Neural crest cell (in vitro differentiated cells): ENCODE measurements at places on chromosomes 12 and 14.

GRCh38 chr12:50110762-50111351, 1.2 kb upstream of the COX14 start:
- DNase-seq, result no peak

- DNase-seq, result no peak
Observed at GRCh38 chr12:53453953-53454640, 2.2 kb downstream of the PCBP2 start.

DNA sequence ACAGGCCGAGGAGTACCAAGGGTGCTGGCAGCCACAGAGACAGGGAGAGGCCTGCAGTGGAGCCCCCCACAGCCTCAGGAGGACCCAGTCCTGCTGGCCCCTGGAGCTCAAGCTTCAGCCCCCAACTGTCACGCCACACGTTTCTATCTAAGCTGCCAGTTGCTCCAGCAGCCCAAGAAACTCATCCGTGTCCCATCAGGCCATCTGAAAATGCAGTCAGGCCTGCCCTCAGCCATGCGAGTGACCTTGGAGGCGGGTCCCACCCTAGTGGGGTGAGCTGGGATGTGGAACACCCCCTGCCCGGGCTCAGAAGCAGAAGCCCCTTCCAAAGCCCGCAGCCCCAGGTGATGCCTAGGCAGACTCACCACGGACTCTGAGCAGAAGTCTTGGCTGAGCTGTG, 158.9 kb downstream of the RIMBP2 start:
- no peak for DNase-seq

DNA sequence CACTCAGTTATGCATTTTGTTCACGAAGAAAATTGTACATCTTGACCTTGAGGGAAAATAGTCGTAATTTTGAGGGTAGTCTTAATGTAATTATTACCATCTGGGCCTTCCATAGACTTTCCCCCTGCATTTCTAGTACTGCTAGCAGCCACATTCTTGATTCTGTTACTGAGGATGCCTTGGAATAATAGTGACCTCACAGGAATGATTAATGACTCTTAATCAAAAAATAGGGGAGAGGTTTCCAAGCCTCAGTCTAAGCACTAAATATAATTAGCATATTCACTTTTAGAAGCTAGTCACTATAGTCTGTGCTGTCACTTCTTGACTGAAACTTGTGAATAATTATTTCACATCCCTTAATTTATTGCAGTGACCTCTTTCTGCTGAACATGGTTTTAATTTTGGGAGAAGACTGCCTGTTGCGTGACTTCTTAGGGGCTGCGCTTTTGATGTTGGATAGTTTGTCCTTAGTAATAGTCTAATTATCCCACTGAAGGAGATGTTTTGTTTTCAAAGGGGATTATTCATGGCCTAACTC, 400.5 kb downstream of the ADAMTS20 start:
- DNase-seq, result no peak

DNA sequence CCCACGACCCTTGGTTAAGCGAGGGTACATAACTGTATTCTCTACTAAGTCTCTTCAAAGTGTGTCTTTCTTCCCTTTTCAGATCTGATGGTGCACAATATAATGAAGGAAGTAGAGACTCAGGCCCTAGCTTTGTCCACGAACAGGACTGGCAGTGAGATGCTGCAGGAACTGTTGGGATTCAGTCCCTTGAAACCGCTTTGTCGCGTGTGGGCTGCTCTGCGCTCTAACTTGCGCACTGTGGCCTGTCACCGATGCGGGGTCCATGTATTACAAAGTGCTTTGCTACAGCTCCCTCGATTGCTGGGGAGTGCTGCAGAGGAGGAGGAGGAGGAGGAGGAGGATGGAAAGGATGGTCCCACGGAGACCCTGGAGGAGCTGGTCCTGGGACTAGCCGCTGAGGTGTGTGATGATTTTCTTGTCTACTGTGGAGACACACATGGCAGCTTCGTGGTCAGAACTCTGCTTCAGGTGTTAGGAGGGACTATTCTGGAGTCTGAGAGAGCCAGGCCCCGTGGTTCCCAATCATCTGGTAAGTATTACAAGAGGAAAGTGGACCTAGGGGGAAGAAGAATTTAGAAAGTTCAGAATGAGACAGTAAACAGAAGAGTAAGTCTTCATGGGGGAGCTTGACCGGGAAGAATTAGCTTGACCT, 803 bp downstream of the NOP9 start:
- DNase-seq, result no peak

DNA sequence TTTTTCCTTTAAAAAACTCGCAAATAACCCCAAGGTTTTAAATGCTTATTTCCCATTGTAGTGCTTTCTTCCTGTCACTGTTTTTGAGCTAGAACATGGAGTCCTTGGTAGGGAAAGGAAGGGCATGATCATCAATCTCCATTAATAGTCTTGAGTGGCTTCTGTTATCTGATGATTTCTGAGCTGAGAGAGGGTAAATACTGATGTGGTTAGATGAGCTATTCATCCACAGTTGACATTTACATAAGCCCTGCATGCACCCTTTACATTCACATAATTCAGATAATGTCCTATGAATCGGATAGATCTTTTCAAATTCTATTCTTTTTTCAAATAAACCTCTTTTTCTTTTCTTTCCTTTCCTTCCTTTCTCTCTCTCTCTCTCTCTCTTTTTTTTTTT, 81.4 kb downstream of the NTN4 start:
- no peak for DNase-seq

DNA sequence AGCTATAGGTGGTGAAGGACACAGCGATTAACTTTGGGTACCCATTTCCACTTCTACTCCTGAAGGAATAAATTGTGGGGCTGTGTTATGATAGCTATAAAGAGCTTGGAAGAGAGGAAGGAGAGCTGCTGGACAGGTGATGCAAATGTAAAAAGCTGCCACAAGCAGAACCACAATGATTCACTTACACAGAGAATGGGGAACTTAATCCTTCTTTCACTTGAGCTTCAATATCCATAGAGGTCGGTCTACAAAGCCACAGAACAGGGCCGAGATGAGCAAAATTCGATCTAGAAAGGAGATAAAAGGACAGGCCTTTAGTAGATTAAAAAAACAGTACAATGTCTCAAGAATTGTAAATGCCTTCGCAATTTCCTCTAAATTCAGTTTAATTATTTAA, 831.1 kb downstream of the LRFN5 start:
- DNase-seq, result no peak

DNA sequence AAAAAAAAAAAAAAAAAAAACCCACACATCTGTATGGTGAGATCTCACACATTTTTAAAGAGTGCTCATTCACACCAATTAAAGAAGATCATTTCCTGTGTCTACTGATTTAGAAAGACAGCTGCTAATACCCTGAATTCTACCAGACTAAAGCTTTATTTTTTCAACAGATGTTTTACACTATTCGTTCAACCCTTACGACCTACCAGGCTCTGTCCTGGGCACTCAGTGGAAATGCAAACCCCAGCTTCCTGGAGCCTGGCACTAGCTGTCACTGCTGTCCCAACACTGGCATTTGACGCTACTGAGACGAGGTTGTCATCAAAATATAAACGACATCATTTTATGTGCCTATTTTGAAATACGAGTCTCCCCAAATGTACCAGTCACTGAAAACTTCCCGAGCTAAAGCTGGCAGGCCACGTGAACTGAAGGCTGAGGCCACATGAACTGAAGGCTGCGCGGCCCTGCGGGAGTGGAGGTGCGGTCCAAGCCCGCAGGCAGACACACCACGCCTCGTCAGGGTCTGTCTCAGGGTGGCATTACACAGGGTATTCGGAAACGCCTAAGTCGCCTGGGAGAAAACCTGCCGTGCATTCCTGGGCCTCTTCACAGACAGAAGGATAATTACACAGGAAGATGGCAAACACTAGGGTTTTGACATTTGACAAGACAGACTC, 27.2 kb downstream of the SLC15A4 start:
- no peak for DNase-seq

DNA sequence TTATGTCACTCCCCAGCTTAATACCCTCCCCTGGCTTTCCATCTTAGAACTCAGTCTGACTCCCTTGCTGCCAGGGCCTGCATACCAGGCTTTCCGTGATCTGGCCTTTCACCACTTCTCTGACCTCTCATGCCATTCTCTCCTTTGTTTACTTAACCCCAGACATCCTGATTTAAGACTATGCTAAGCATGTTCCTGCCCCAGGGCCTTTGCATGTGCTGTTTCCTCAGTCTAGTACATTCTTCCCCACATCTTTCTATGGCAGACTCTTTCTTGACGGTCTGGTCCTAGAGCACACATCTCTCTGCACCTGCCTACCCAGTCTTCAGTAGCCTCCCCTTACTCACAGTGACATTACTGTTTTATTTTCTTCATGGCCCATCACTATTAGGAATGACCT, 42.2 kb downstream of the PLXNC1 start:
- DNase-seq, result no peak

DNA sequence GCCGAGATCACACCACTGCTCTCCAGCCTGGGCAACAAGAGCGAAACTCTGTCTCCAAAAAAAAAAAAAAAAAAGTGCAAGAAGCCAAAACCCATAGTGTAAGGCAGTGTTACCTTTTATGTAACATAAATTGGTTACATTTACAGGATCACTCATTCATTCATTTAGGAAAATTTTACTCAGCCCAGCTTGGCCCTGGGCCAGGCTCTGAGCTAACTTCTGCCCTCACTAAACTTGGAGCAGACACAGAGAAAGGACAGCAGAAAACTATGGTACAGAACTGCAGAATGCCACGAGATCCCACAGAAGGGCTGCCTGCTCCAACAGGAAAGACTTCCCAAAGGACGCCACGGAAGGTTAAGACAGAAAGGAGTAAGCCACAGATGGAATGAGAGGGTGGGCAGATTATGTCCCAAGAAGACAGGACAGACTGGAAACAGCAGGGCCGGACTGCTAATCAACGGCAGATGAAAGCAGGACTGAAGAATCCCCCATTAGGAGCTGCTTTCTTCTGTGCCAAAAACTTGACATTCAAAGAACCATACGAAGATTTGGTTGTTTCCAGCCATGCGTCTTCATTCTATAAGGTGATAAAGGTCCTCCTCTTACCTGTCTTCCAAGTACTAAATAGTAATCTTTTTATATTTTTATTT, 18.9 kb downstream of the PPP1R13B start:
- no peak for DNase-seq

- no peak for DNase-seq
Observed at GRCh38 chr14:67547224-67547780, 14.2 kb downstream of the PLEKHH1 start.

GRCh38 chr14:59225281-59225680, 36.8 kb downstream of the DAAM1 start:
- DNase-seq, result no peak

DNA sequence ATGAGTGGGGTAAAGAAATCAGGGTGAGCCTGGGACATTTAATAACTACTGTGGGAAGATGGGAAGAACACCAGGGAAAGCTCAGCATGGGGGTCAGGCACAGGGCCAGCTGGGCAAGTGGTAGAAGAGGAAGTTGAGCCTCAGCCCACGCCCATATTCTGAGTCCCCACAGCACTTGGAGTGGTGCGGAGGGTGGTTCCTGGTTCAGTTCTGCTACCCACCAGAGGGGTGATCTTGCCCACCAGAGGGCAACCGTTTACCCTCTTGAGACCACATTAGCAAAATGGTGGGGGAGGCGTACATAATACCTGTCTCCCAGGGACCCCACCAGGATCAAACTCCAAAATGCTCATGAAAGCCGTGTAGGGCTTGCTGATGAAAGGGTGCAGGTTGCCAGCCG, 16.8 kb upstream of the ANKRD33 start:
- no peak for DNase-seq

- no peak for DNase-seq
Observed at GRCh38 chr12:108046650-108047049, 82.4 kb upstream of the WSCD2 start.

DNA sequence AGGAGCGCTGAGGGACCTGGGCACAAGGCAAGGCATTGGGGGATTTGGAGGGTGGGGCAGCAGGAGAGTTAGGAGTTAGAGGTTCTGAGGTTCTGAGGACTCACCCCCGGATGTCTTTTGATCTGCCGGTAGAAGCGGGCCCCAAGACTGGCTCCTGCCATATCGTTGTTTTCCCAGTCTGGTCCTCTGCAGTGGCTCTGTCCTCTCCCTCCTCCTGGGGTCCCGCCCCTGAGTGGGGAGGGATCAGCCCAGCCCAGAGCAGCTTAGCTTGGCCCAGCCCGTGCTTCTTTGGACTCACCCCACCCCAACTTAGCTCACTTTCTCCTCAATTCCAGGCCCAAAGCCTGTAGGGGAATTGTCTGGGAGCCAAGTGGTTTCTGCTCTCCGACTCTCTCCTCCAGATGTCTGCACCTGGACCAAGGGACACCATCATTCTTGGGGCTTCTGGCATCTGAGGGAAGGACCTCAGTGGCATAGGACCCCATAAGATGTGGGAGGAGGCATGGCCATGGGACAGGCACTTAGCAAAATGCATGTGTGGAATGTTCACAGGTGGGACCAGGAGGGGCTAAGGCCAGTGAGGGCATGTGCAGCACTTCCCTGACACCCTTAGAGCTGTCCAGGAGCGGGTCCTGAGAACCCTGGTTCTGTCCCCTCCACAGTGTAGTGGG, 7.5 kb downstream of the SHMT2 start:
- DNase-seq, result no peak

DNA sequence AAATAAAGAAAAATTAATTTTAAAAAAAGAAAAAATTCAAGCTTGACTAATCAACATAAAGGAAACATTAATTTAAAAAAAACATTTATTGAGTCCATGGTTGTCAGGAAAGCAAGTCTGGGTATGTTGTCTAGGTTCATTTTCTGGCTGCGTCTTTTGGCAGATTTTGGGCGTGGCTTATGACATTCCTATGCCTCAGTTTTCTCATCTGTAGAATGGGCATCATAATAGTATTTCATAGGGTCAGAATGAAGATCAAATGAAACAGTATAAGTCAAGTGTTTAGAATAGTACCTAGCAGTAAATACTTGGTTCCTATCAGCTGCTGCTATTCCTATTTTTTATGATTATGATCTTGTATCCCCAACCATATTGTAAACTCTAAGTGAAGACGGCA, 40.5 kb downstream of the MYO1H start:
- DNase-seq, result no peak

- DNase-seq, result no peak
Observed at GRCh38 chr14:95044463-95045105, 112.7 kb downstream of the DICER1 start.

- DNase-seq, result no peak
Observed at GRCh38 chr12:65853489-65854157, 29.3 kb downstream of the HMGA2 start.

DNA sequence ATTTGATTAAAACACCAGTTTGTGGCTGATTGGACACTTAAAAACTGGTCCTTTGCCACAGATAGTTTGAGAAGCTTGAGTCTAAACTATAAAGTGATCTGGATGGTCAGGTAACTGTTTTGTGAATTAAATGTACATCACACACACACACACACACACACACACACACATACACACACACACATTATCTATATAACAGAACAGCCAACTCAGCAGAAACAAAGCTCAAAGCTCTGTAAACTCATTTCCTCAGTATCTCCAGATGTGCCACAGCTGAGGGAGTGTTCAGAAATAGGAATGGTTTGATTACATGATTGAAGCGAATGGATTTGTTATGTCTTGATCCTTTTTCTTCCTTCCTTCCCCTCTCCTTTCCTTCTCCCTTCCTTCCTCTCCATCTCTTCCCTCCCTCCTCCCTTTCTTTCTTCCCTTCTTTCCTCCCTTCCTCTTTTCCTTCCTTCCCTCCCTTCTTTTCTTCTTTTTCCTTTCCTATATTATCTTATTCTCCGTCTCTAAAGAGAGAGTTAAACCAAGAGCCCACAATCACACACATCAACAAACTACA, 100.3 kb downstream of the LLPH start:
- DNase-seq, result no peak
